ENCODE measurements at places on chromosomes 13 and 19.

- no peak for DNase-seq
These were observed 38.4 kb downstream of the KCNC3 start for GRCh38 chr19:50290775-50291174.

DNA sequence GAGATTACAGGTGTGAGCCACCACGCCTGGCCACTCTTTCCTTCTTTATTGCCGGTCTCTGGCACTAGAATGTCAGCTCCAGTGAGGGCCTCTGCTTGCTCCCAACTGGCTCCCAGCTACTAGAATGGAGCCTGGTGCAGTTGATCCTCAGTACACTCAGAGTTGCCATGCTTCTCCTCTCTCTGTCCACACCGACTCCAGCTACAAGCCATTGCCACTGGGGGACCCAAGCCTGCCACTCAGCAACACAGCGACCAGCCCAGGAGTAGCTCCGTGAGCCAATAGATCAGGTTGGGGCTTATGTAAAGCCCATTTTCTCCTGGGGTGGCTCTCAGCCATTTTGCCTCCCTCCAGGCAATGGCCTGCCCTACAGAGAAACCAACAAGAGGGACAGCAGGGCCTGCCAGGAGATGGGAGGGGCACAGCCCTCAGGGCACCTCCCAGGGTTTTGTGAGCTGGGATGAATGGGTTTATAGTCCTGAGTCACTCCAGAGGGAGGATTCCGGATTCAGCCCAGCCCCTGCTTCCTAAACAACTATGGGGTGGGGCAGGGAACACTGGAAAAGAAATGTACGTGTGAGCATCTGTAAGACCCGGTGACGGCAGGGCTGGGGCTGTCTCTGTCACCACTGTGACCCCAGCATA, 36.5 kb downstream of the OPA3 start:
- DNase-seq, result no peak

DNA sequence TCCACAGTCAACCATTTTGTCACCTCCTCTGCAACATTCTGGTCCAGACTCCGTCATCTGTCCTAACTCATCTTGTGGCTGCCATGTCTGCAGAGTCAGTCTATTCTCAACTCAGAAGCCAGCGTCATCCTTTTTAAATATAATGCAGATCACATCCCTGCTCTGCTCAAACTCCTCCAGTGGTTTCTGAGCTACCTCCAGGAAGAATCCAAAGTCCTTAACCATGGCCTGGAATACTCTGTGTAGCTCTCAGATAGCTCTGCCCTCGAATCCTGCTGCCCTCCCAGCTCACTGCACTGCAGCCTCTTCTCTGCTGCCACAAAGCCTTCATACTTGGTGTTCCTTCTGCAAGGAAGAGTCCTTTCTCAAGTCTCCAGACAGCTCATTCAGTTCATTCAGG, 190.8 kb downstream of the FOXO1 start:
- no peak for DNase-seq

DNA sequence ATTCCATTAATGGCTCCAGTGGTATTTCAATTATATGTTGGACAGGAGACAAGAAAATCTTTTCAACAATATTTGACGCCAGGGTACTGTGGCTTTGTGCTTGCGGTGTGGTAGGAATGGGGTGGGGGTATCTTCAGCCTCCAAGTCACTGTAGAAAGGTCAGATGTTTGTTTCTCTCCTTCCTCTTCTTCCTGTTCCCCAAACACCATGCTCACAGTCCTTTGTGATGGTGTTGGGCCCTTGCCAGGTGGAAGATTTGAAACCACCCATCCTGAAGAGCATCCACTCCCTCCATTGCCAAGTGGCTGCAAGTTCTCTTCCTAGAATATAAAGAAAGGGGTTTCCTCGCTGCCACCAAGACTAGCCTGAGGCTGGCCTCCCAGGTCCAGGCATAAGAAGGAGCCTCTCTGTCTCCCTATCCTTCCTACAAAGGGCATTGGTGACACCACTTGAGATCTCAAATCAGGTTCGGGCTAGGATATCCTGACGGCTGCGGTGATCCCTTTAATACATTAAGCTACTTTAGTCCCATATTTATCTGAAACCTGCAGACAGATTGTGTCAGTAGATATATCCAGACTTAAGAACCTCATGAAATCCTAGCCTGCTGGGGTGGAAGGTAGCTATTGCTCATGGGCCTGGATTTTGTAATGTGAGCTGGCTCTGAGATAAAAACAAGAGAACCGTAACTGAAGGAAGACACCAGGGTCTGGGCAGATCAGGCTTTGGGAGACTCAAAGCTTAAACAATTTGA, 64.3 kb upstream of the SIAH3 start:
- DNase-seq, result no peak

- no peak for DNase-seq
These were observed 3.8 kb downstream of the DCUN1D2 start for GRCh38 chr13:113486698-113487097.

GRCh38 chr13:29487466-29488454, 107.7 kb downstream of the SLC7A1 start:
- no peak for DNase-seq

DNA sequence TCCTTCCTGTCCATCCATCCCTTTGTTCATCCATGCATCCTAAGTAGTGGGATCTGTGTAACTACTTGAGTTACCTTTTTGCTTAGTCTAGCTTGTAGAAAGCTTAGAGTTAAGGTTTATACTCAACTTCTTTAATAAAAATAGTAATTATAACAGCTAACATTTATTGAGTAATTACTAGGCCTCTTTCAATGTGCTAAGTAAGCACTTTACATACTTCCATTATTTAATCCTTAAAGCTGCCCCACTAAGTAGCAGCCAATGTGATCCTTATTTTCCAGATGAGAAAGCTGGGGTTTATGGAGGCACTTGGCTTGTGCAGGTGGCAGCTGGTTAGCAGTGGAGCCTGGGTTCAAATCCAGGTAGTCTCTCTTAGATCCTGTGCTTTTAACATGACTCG, 182.9 kb downstream of the FGF9 start:
- no peak for DNase-seq

GRCh38 chr13:24737042-24737441, 26.9 kb upstream of the RNF17 start:
- DNase-seq, result no peak

DNA sequence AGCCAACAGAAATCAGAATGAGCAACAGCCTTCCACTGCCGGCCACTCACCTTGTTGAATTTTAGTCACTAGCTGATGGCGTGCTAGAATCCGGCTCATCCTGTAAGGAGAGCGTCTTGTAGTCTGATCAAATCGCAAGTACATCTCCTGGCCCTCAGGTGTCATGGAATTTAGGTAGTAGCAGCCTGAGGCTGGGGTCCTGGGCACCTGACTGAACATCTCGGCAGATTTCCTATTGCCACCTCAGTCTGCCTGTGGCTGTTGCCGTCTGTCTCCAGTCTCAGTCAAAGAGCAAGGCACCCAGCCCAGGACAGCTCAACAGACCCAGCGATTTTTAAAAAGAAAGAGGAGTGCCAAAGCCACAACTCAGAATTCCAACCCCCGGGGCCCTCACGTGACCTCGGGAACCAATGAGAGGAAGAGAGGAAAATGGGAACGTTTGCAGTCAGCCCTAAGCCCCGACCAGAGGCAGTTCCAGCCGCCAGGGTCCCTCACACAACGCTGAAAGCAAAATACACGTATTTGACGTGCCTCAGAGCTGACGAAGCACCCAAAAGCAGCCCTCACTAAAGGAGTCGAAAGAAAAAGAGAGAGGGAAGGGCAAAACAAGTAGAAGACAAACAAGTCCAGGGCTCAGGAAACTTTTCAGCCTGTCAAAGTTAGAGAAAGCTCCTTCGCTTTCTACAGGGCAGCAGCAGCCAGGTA, at the start of gene STARD13:
Gene STARD13, minus strand, starts transcription at position 336 of the 705 bp plus-strand sequence. Its CDS starts 117 bp downstream, at position 219.
- no peak for DNase-seq

DNA sequence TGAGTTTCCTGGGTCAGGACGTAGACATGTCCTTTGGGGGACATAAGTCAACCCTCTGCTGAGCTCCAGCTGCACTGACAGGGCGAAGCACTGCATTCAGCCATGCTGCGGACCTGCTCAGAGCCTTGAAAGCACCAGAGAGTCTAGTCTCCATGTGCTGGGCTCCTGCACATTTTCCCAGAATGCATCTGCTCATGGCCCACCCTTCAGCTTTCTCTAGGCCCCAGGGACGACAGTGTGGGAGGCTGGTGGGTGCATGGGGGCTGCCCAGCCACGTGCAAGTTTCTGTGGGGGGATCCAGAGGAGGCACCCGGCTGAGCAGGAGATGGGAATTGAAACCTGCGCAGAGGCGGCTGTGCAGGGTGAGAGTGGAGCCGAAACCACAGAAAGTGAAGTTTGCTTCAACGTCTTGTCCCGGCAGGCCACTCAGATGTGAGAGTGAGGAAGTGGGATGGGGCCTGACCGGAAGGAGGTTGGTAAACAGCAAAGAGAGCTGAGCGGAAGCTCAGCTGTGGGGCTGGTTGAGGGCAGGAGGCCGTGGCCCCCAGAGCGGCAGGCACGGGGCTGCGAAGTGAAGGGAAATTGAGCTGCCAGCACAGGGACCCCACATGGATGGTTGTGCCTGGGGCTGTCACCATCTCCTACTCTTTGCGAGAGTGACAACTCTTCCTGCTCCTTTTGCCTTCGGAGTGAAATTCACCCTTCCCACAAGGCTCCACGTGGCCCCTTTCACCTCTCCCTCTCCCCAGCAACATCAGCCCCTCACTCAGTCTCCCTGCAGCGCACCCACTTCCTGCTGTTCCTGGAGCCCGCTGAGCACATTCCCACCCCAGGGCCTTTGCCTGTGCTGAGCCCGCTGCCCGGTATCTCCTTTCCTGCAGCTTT, 11.8 kb downstream of the PGLS start:
- no peak for DNase-seq

DNA sequence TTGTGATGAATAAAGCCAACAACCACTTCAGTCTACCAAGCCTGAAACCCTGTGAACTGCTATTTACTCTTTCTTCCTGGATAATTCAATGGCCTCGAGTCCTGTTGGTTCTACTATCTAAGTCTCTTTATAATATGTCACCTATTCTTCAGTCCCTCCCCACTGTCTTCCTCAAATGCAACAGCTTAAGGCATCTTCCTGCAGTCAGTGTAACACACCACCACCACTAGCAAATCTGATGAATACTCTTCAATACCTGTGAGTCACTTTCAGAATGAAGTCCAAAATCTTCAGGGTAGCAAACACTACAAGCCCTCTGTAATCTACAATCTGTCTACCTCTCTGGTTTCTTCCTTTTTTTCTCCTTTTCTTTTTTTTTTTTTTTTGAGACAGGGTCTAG, 32.9 kb downstream of the ZDHHC20 start:
- DNase-seq, result no peak

DNA sequence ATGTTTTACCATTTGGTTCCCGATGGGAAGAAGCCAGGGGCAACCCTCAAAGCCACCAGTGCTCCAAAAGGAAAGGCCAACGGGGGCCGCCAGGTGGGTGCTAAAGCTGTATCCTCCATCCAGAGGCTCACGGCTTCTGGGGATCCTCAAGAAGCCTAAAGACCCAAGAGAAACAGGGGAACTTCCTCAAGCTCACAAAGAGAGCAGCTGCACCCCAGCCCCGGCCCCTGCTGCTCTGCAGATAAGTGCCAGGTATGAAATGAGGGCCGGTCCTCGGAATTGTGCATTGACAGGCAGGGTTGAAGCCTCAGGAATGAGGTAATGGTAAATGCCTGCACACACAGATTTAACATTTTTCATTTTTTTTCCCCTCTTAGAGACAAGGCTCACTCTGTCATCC, 8.0 kb upstream of the POP4 start:
- no peak for DNase-seq

GRCh38 chr19:46972311-46972710, 47.3 kb upstream of the NPAS1 start:
- no peak for DNase-seq

DNA sequence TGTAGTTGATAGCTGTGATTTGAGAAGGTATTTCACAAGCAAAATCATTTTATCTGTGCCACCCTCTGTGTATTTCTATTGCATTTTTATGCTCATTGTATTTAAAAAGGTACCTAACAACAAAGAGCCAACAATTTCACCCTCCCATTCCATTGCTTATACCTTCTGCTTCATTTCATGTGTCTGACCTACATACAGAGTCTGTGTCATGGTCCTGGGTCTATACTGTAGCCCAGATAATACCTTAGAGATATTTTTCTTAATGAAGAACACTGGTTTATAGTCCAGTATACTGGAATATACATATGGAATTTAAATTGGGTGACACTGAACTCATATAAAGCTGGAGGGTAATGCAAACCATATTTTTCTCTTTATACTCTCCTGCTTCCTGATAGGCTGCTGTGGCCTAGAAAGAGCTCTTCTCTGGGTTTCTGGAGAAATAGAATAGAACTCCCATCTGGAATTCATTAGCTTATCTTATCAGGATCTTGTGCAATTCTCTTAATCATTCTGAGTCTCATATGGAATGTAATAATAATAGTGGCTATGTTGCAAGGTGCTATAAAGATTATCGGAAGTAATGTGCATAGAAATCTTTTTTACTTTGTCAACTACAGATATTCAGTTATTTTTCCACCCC, 31.8 kb upstream of the SPART start:
- DNase-seq, result no peak

- DNase-seq, result no peak
These were observed 722 bp downstream of the COLGALT1 start for GRCh38 chr19:17555929-17556813.

DNA sequence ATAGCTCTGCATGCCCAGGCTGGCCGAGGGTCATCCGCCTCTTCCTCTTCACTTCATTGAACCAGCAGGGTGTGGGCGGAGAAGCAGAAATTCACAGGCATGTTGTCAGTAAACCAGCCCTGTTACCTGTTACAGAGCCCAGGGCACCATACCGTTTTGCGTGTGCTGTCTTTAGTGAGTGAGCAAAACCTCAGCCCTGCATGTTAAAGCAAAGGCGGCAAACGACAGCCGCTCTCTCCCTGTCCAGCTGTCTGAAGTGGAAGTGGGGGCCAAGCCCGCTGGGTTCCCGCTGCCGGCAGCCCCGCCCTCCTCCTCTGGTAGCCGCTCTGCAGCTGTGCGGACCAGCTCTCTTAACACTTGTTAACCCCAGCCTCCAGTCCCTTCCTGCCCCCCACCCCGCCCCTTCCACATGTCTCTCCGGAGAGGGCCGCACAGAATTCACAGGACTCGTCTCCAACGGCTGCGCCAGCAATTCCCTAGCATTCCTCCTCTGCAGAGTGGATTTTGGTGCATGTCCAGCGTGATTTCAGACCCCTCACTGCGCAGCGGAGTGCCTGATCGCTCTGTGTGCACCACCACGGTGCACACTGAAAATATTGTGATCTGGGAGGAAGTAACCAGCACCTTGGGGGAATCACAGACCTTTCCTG, 12.7 kb downstream of the KLHL26 start:
- DNase-seq, result no peak

DNA sequence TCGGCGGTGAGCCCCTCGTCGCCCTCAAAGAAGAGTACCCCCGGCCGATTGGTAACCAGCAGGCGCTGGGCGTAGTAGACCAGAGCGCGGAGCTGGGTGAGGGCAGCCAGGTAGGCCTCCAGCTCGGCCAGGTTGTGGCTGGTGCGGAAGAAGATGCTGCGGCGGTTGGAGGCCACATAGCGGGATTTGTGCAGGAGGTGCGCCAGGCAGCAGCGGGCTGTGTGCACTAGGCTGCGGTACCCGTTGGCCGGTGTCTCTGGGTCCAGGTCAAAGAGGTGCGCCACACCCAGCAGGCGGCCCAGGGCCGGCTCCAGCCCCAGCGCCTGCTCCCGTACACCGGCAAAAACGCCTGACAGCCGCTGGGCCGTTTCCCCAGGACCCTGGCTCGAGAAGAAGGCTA, 16.8 kb downstream of the LIPE start:
- DNase-seq, result no peak

- no peak for DNase-seq
These were observed 45.0 kb upstream of the RNF113B start for GRCh38 chr13:98222081-98222554.

GRCh38 chr13:72463561-72463960, 263.9 kb downstream of the MZT1 start:
- no peak for DNase-seq

GRCh38 chr19:435707-436412, 25.0 kb downstream of the SHC2 start:
- DNase-seq, result no peak
